Activated CD4-positive, alpha-beta memory T cell treated with anti-CD3 and anti-CD28 coated beads, Interleukin-2, amount 10 ng/mL, durations not matched to agents 7 days and 5 days (primary cell): ENCODE measurements at places on chromosomes 6 and 20.
A peak's percentile ranks its signal among the peaks of the same experiment; 100 is the strongest.

- peaks cover 3% of the 10 kb centered on the region for H3K27me3 ChIP-seq
- H3K36me3 ChIP-seq = no peaks in the 10 kb centered on the region
- no peaks in the 10 kb centered on the region for H3K4me1 ChIP-seq
- H3K27ac ChIP-seq = no peak overlapping the region
- H3K4me3 ChIP-seq = no peak overlapping the region
- no peak for DNase-seq
Measured at GRCh38 chr6:31922942-31923341, 4.6 kb upstream of the C2 start.

DNA sequence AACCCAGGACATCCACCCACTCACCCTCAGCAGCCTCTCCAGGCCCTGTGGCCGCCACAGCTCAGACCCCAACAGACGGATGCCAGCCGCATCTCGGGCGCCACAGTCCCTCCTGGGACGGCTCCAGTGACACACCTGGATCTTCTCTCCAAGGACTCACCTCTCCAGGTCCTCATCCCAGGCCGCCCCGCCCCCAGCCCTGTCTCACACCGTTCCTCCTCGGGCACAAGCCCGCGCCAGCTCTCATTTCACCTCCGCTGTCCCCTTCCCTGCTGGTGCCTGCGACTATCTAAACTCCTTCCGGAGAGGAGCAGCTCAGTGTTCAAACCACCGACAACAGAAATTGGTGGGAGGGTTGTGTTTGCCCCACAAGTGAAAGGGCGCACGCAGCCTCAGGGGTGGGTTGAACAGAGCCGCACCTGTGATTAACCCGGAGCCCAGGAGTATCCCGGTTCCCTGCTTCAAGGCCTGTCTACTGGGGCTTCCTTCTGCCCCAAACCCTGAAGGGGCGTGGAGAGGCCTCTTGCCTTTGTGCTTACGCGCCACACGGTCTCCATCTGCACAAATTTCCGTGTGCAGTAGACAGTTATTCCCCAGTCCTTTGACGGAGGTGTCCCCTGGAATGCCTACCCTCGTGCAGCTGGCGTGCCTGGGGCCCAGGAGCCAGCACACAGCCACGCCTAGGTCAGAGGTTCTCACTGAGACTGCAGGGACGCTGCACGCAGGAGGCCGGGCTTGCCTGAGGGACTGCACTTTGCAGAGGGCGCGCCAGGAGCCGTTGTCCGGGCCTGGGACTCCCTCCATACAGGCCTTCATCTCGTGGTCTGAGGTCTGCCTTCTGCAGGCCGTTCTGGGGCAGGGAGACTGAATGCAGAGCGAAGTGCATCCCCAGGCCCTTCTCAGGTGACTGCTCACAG is 232.7 kb downstream of the DLL1 start:
- H3K4me1 ChIP-seq = no peaks in the 10 kb centered on the region
- no peak overlapping the region for H3K27ac ChIP-seq
- H3K36me3 ChIP-seq = no peaks in the 10 kb centered on the region
- H3K4me3 ChIP-seq = no peak overlapping the region
- DNase-seq = no peak
- no peaks in the 10 kb centered on the region for H3K27me3 ChIP-seq

DNA sequence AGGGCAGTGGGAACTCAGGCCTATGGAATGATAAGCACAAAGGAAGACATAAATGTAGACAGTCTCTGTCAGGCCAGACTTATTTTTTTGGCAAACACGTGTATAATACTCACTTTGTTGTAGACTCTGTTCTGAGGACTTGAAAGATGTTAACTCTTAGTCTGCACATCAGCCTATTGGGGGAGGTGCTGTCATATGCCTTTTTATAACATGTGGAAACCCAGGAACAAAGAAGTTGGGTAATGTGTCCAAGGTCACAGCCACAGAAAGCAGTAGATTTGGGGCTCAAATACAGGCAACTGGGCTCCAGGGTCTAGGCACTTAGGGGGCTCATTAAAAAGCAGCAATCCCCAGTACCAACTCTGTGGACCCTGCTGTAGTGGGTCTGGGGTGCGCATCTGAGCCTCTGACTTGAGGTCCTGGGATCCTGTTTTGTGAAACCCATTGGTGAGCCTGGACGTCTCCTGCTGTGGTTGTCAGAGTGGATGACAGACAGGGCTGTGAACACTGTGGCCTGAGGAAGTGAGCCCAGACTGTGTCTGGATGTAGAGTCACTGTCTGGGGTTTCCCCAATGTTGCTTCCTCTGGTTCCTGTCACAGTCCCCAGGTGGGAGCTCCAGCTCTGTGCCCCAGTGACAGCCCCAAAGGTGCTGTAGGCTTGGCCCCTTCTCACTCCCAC is 50.0 kb downstream of the CDH26 start:
- no peaks in the 10 kb centered on the region for H3K36me3 ChIP-seq
- no peak overlapping the region for H3K4me3 ChIP-seq
- H3K27me3 ChIP-seq = peaks cover 15% of the 10 kb centered on the region
- H3K27ac ChIP-seq = no peak overlapping the region

GRCh38 chr6:33628401-33628964 is 7.4 kb downstream of the ITPR3 start:
- H3K27ac ChIP-seq = peak overlapping the region; percentile 28
- peaks cover 43% of the 10 kb centered on the region for H3K36me3 ChIP-seq
- peaks cover 66% of the 10 kb centered on the region for H3K4me1 ChIP-seq
- no peak for DNase-seq
- H3K27me3 ChIP-seq = no peaks in the 10 kb centered on the region
